DMS153 (cell line): ENCODE measurements at places on chromosomes 16 and 17.

- DNase-seq, result no peak
Observed at GRCh38 chr17:32385121-32385520, 35.2 kb downstream of the ZNF207 start.

- no peak for DNase-seq
Observed at GRCh38 chr17:29349409-29349808, 40.8 kb upstream of the TAOK1 start.

GRCh38 chr17:73196500-73196899, 3.6 kb downstream of the COG1 start:
- DNase-seq, result peak; percentile 83

DNA sequence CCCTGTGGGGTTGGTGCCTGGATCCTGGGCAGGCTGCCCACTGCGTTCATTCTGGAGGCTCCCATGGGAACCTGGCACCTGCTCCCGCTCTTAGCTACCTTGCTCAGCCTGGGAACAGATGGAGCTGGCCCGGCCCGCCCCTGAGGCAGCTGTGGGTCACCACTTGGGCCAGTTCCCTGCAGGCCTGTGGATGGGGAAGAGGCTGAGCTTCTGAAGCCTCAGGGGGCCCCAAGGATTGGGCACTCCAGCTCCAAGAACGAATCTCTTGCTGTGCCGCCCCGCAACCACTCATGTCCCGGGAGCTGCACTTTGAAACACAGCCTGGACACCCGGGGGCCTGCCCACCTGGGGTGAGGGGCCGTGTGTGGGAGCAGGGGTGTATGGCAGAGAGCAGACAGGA, 37.7 kb downstream of the BAHCC1 start:
- DNase-seq, result peak; percentile 88

- no peak for DNase-seq
Observed at GRCh38 chr16:51834794-51835193, 683.7 kb upstream of the SALL1 start.

DNA sequence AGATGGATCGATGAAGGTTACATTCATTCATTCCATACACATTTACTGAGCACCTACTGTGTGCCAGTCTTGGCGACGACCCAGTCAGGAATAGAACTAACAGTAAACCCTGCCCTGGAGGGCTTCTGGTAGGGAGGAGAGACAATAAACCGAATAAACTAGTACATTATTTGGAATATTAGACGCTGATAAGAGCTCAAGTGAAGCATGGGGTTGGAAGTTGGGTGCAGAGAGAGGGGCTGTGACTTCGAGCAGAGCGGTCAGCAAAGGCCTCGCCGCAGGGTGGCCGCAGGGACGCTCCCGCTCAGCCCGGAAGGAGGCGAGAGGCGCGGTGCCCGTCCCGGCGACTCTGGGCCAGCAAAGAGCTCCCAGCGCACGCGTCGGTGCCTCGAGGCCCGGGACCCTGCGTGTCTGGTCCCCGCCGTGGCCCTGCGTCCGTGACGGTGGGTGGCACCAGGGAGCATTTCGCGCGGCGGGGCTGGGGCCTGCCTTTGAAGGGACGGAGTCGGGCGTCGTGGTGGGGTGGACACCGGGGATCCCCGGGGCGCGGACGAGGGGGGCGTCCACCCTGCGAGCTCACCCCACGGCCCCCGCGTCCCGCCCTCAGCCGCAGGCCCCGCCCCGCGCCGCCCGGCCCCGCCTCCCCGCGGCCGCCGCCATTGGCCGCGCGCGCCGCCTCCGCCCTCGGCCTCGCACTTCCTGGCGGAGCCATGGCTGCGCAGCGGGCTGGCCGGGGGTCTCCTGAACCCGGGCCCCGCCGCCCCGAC, at the start of gene KLHL36:
KLHL36 (plus strand) TSS at position 684 of the 767 bp plus-strand sequence. CDS start 2,357 bp downstream, outside the sequence.
- DNase-seq, result no peak

- DNase-seq, result no peak
Observed at GRCh38 chr16:80387318-80387921, 153.4 kb upstream of the DYNLRB2 start.

DNA sequence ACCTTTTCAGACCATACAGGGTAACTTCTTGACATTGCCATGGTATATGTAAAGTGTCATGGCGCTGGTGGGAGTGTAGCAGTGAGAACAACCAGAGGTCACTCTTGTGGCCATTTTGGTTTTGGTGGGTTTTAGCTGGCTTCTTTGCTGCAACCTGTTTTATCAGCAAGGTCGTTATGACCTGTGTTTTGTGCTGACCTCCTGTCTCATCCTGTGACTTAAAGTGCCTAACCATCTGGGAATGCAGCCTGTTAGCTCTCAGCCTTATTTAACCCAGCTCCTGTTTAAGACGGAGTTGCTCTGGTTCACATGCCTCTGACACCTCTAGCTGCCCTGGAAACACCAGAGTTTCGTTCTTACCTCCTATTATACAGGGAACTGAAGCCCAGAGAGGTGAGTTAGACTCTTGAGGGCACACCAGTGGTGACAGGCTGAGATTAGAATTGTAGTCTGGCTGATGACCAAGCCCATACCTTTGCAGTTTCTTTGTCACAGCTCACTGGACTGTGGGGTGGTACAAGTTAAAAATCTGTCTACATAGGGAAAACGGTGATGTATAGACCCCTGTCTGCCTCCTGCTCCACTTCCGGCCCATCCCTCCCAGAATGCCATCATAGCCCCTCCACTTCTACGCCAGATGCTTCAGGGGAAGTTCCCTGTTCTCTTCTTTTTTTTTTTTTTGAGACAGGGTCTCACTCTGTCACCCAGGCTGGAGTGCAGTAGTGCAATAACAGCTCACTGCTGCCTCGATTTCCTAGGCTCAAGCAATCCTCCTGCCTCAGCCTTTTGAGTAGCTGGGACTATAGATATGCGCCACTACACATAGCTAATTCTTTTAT, 21.0 kb downstream of the KSR1 start:
- DNase-seq, result no peak
